ENCODE measurements at places on chromosomes 5 and 9. TPM values are rescaled to one million over a fixed set of nuclear protein-coding genes. Genes with fewer than 3 reads are reported as not detected.
A peak's percentile ranks its signal among the peaks of the same experiment; 100 is the strongest.

- DNase-seq = no peak
Observed at GRCh38 chr9:71620331-71620730, 148.0 kb downstream of the CEMIP2 start.

- no peak for DNase-seq
Observed at GRCh38 chr9:104992659-104993058, 64.7 kb upstream of the ABCA1 start.

- peak; percentile 72 for DNase-seq
Observed at GRCh38 chr5:61301341-61302199, 30.5 kb upstream of the ZSWIM6 start.

- no peak for DNase-seq
Observed at GRCh38 chr5:170809551-170809950, 26.0 kb downstream of the GABRP start.

GRCh38 chr9:114684036-114684435 lies 2.0 kb upstream of the TEX48 start:
- DNase-seq = no peak

- no peak for DNase-seq
Observed at GRCh38 chr5:166648736-166649135, 1642.7 kb upstream of the WWC1 start.

GRCh38 chr9:76475686-76476085 lies 16.7 kb downstream of the GCNT1 start:
- DNase-seq = no peak

DNA sequence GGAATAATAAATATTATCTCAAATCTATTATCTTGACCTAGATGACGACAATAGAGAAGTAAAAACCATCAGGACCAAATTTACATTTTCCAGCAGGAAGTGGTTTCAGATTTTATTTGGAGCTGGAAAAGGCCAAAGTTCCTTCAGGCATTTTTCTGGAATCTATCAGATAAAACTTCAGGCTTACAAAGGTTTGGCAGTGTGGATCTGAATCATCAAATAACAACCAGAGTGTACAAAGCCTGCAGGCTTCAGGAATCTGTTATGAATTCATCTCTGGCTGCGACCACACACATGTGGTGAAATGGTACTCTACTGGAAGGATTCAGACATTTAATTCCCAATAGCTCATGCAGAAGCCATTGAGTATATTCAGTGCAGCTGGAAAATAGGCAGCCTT lies 726.4 kb upstream of the GRAMD2B start:
- DNase-seq = peak; percentile 6

The MGAT1 gene
- 64.5 TPM for polyA plus RNA-seq

The NR2F1-AS1 gene
- polyA plus RNA-seq = 0.57 TPM

The IGFBPL1 gene
- polyA plus RNA-seq = not detected

The AK8 gene
- not detected for polyA plus RNA-seq

The DRD1 gene
- not detected for polyA plus RNA-seq

The PCDHA10 gene
- under 0.01 TPM for polyA plus RNA-seq

The HIGD2A gene
- polyA plus RNA-seq = 229 TPM
